ENCODE measurements at places on chromosomes 3 and 15.

- DNase-seq = no peak
These were observed 43.7 kb downstream of the SRPRB start for GRCh38 chr3:133849346-133849745.

- no peak for DNase-seq
These were observed 51.1 kb downstream of the MAP2K5 start for GRCh38 chr15:67593562-67593961.

DNA sequence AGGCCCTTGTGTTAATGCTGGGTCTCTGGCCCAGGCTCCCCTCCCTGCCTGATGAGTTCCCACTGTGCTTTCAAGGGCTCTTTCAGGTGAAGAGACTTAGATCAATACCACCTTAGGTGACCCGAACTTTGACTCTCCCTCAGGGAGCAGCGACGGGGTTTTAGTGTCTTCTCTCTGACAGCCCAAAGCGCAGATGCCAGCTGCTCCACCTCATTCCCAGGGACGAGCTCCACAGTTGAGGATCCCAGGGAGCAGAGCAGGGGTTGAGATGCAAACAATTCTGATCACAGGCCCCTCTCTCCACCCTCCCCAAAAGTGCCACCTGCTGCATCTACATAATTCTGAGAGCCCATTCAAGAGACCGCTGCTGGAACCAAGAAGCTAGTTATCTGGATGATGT lies 265.1 kb downstream of the TJP1 start:
- no peak for DNase-seq

- no peak for DNase-seq
These were observed 21.0 kb downstream of the GLB1 start for GRCh38 chr3:33075995-33076394.

DNA sequence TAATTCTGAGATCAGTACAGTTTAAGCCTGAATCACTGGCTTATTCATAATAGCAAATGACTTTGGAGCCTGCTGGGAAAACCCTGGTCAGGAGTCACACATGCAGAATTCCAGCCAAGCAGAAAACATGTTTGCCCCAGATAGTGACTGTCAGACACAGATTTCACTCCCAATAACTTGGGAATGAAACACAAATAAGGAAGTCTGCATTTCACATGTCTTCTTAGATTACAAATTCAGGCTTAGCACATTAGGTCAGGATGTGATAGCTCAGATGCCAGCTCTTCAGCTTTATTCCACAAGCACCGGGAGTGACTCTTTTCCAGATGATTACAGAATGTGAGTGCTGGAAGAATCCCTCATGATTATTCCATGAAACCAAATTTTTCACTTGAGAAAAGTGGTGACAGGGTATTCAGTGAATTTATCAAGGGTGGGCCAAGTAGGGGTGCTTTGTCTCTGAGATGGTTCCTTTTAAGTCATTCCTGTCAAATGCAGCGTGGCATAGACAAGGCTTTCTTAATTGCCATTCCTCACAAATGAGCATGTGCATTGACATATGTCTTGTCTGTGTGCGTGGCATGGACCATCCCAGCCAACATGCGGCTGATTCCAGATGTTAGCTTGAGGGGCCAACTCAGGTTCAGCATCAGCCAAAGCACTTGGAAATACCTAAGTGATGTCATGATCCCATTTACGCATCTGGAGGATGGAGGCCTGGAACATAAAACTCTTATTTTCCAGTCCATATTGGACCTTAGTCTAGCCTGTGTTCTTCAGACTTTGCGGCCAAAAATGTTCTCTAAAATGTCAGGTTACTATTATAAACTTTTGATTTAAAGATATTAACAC lies 191.0 kb downstream of the EPHB1 start:
- DNase-seq = no peak

- no peak for DNase-seq
These were observed 66.0 kb downstream of the GOLIM4 start for GRCh38 chr3:168029705-168030104.

- no peak for DNase-seq
These were observed 72.2 kb downstream of the DLG1 start for GRCh38 chr3:197226179-197226578.

DNA sequence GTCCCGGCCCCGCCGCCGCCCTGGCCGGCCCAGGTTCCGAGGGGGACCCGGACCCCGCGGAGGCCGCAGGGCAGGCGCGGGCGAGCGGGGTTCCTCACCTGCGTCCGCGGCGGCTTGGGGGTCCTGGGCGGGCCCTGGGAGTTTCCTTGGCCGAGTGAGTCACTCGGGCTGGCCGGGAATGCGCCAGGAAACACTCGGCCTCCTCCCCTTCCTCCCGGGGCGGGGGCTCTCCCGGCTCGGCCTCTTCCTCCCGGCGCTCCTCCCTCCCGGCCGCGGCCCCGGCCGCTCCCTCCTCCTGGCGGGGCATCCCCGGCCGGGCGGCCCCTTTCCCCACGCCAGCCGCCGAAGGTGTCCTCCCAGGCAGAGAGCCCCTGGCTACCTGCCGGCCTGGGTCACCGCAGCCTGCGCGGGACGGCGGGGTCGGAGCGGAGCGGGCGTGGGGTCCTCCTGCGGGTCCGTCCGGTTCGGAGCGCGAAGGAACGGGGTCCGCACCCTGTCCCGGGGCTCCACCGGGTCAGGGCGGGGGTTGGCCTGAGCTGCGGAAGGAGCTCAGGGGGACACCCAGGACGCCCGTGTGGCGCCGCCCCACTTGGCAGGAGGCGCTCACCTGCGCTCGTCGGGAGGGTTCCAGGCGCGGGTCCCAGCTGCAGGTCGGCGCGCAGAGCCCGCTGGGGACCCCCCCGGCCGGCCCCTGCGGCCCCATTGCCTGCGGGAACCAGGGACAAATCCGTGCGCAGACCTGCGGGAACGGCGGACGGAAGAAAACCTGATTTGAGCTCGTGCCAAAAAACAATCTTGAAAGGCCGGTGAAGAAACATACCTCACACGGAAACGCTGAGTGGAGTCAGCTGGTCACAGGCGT lies at the start of gene CYFIP1:
Gene CYFIP1 (minus strand): TSS at position 180 of the 862 bp plus-strand sequence. CDS start 33,083 bp downstream, outside the sequence.
- peak; percentile 82 for DNase-seq

DNA sequence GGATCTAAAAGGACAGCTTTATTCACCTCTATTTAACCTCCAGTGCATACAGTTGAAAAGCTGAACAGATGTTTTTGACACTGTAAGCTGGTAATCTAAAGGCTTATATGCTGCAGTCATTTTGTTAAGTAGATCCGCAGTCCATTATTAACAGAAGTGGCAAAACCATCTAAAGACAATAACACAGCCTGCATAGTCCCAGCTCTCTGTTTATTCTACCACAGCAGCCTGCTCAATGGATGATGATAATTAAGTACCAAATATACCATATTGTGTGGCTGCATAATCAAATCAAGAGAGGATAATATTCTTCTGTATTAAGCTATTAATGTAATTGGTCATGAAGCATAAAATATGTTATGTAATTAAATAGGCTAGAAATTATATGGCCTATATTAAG lies 207.1 kb downstream of the MEIS2 start:
- DNase-seq = no peak

- no peak for DNase-seq
These were observed 108.9 kb upstream of the TRIM42 start for GRCh38 chr3:140568842-140569520.

DNA sequence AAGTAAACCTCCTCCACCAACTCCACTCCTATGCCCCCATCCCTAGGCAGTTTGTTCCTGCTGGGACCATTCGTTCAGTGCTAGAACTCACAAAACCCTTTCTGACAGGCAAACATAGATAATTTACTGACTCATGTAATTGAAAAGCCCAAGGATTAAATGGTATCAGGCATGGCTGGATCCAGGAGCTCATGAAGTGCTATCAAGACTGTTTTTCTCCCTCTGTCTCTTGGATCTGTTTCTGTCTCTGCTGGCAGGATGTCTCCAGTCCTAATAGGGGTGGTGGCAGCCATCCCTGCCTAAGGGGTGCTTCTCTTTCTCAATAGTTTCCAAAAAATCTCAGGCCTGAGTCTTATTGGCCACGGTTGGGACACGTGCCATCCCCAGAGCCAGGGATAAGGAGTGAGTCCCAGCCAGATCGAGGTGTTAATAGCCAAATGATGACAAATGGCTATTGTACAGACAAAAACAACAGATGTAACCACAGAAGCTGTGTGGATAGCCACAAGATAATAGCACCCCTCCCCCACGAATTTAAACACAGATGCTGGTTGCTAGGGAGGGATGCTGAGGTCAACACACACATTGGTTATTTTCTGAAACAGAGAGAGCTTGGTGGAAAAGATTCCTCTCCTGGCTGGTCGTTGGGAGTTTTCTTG lies 168.6 kb downstream of the SHQ1 start:
- DNase-seq = no peak
